GM23248 (cell line): ENCODE measurements at places on chromosomes 12 and 14.

GRCh38 chr12:51976376-51977160, 25.1 kb downstream of the ACVR1B start:
- DNase-seq: peak; percentile 88

DNA sequence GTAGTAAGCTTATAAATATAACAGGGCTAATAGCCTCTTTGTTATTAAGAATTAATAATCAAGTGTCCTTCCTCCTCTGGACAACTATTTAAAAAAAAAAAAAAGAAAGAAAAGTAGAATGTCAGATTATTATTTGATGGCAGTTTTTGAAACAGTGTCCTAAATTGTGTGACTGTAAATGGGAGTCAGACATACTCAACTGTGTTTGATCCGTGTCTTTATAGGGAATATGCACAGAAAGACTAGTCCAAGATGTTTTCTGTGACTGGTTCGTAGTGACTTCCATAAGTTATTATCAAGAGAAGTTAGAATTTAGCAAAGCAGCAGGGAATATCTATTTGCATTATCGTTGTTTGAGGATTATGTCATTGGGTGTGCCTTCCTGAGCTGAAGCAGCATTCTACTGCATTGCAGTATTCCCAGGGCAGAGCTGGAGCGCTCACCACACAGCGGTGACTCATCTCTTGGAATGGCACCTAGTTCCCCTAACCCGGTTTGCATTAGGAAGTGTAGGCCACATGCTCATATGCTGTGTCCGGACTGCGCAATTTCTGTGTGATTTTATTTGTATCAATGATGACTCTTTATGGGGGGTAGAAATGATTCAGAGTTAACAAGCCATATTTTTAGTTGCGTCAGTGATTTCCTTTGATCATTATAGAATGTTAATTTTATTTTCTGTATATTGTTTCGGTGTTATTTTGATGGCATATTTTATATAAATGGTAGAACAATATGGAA, 7.9 kb downstream of the DYNC1H1 start:
- peak; percentile 100 for DNase-seq

GRCh38 chr12:15854916-15855315, 27.3 kb upstream of the STRAP start:
- DNase-seq: peak; percentile 14

DNA sequence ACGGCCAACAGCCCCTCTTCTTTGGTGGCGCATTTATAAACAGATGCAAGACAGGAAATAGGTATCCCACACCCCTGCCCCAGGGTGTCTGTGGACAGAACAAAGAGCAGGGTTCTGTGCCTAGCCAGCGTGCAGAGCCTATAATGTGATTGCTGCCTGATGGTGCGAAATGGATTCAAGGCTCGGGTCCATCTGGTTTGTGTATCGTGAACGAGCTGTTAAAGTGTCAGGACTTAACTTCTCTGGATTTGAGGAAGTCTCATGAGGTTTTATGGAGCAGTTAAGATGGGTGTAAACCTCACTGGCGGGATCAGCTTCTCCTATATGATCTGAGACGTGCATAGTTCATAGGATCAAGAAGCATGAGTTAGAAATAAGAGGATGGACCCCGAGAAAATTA, 388.7 kb upstream of the TBX3 start:
- no peak for DNase-seq

DNA sequence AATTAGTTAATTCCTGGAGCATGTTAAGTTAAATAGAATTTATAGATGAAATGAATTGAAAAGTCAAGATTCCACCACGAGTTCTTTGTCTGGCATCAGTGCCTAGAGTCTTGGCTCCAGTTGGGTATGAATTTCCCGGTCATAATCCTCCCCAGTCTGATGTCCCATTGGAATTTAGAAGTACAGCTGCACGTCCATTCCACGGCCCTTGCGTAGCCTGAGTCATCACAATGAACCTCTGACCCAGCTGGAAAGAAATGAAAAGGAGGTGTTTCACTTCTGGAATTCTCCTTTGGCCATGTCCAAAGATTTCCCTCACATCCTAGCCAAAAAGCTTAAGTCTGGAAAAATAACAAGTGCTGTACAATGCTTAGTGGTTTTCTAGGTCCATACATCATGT, 122.7 kb downstream of the KICS2 start:
- DNase-seq: peak; percentile 92

DNA sequence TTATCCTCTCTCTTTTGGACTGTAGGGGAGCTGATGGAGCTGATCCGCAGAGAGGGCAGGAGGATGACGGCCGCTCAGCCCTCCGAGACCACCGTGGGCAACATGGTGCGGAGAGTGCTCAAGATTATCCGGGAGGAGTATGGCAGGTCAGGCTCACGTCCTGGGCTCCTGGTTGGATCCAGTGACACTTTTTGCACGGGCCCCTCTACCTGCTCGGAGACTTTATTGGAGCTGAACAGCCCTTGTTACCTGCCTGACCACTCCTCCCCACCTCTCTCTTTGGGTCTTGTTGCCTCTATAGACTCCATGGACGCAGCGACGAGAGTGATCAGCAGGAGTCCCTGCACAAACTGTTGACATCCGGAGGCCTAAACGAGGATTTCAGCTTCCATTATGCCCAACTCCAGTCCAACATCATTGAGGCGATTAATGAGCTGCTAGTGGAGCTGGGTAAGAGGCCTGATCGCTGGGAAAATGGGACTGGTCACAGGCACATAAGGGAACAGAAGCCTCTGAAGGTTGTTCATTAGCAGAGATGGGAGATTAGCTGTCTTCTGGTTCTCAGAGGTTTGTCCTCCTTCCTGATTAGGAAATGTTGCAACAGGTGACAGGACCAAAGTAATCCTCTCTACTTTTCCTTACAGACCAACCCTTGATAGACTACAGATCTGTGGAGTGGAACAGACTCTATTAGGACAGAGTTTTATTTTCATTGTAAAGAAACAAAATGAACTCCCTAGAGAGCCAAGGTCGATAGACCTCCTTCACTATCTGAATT, 718 bp downstream of the EIF2B2 start:
- DNase-seq: peak; percentile 60

GRCh38 chr14:95442016-95442632, 74.3 kb downstream of the SYNE3 start:
- DNase-seq: no peak

- DNase-seq: no peak
Observed at GRCh38 chr12:128578045-128578444, 245.7 kb downstream of the SLC15A4 start.

- DNase-seq: no peak
Observed at GRCh38 chr14:101207897-101208296, 304.4 kb upstream of the RTL1 start.

DNA sequence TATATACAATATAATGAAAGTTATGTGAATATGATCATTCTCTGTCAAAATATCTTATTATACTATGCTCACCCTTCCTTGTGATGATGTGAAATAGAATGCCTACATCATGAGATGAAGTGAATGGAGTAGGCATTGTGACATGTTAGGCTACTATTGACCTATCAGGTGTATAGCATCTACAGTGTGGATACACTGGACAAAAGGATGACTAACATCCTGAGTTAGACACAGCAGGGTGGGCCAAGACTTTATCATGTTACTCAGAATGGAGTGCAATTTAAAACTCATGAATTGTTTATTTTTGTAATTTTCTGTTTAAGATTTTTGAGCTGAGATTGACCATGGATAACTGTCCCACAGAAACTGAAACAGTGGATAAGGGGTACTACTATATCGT, 53.4 kb upstream of the NAV3 start:
- DNase-seq: no peak

DNA sequence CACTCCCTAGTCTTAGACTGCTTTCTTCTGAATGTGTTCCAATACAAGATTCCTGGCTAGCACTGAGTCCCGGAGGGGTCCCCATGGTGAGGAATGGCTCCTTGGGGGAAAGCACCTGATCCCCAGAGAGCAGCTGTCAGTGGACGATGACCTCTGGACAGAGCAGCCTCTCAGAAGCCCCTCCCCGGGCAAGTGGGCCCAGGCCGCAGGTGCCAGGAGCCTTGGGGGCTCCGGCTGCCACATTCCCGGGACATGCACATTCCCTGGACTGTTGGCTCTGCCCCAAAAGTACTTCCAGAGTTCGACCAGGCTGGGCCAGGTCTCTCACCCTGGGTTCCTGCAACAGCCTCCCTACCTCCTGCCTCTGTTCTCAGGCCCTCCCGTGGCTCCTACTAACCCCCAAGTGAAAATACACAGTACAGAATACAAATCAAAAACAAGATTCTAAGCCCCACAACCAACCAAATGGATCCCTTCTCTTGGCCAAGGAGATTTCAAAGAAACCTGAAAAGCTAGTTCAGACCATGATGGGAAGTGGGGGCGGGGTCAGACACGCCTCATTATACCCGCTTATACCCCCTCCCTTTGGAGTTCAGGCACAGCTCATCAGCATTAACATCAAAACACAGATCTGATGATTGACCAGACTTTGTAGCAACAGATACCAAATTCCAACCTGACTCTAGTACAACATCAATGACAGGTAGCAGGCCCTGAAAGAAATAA, 23.3 kb upstream of the BTBD6 start:
- no peak for DNase-seq

DNA sequence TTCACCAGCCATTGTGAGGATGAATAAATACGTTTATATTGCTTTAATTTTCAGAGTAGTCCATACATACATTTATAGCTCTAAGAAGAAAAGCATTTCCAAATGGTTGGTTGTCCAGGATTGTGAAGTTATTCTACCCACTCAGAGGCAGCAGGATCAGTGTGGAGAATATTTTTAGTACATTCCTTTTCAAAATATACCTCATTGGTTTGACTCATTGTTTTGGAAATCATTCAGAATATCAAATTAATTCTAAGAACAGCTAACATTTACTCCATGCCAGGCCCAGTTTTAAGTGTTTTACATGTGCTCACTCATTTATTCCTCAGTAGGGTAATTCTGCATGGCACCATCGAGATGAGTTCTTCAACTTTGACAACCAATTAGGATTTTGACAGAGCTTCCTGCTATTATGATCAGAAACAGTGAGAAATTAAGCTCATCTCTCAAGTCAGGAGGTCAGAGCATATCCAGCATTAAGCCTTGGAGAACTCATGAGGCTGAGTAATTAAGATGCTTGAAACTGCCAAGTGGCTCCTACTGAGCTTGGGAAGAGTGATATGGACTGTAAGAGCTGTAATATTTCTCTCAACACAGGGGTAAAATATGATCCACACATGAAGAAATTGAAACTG, 153.3 kb upstream of the CLEC14A start:
- DNase-seq: peak; percentile 49

DNA sequence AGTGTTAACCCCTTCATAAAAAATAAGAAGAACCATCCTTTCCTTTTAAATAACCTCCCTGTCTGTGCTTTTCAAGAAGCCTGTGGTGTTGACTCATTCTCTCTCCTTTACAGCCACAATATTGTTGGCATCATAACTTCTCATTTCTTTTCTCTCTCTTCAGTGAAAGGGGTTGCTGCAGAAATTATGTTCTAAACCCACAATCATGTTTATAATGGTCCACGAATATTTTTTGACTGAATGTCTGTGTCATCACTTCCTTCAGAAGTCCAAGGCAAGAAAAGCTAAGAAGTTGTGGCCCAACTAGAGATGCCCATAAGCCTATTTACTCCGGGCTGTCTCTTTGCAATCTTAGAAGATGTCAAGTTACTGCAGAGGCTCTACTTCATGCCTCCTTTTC, 488.3 kb downstream of the APAF1 start:
- DNase-seq: no peak

DNA sequence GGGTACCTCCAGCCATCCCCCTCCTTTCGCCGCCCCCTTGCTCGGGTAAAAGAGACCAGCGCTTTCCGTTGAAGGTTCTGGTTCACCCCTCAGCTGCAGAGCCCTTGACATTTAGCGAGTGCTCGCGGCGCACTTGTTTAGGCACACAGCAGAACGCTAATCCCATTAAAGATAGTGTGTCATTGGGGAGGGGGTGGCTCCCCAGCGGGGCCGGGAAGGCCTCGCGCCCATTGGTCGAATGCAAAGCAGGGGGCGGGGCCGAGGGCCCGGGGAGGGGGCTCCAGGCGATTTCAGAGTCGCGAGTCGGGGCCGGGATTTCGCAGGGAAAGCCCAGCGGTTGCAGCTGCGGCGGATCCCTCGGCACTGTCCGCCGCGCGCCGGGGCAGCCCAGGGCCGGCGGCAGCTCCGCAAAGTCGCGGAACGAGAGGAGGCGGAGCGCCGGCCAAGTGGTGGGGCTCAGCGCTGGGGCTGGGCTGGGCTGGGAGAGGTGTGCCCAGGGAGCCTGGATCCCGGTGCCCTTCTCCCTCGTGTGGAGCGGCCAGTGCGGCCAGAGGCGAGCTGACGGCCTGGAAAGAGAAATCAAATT, 122.9 kb downstream of the TSPAN9 start:
- peak; percentile 69 for DNase-seq

DNA sequence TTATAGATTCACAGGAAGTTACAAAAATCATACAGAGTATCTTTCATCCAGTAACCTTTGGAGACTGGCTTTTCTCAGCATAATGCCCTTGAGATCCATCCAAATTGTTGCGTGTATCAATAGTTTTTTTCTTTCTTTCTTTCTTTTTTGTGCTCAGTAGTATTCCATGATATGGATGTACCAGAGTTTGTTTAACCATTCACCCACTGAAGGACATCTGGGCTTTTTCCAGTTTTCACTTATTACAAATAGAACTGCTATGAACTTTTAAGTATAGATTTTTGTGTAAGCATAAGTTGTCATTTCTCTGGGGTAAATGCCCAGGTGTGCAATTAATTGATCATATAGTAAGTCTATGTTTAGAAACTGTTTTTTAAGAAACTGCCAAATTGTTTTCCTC, 79.4 kb downstream of the FBXL14 start:
- DNase-seq: no peak

DNA sequence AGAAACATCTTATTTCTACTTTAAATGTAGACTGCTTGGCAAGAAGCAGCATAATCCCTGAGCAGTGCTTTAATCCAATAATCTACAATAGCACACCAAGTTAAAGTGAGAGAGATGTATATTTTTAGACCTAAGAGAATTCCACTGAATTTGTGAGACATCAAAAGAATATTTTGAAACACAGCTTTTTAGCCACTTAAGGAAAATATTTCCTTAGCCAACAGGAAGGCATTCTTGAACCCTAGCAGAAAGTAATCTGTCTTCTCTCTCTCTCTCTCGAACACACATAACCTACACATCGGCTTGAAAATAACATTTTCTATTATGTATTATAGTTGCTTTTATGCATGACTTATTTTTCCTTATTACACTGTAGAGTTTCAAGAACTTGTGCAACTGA, 34.0 kb downstream of the KITLG start:
- DNase-seq: peak; percentile 27

- DNase-seq: no peak
Observed at GRCh38 chr12:13374793-13375192, 178.3 kb downstream of the EMP1 start.

- DNase-seq: no peak
Observed at GRCh38 chr14:72146241-72146640, 214.0 kb downstream of the RGS6 start.

DNA sequence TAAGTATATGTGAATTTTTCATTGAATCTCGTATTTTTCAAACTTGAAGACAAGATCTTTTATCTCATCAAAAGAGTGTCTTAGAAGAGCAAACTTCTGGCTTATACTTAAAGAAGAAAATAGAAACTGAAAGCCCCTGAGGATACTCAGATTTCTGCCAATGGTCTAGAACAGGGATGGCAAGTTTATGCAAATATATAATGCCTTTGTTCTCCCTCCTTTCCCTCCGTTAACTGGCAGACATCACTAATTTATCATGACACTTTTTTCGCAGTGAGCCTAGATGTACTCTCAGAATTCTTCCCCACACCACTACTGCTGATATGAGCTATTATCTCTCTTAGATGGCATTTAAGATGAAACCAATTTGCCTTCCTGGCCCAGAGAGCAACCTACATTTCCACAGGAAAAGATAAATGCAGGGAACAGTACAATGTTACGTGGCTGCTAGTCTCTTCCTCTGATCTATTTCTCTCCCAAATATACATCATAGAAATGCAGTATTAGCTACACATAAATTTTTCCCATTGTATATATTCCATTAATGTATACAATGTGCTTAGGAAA, 40.0 kb upstream of the DAAM1 start:
- no peak for DNase-seq
